ENCODE measurements at places on chromosomes 1 and 21. TPM values are rescaled to one million over a fixed set of nuclear protein-coding genes. Genes with fewer than 3 reads are reported as not detected.
A peak's percentile ranks its signal among the peaks of the same experiment; 100 is the strongest.

DNA sequence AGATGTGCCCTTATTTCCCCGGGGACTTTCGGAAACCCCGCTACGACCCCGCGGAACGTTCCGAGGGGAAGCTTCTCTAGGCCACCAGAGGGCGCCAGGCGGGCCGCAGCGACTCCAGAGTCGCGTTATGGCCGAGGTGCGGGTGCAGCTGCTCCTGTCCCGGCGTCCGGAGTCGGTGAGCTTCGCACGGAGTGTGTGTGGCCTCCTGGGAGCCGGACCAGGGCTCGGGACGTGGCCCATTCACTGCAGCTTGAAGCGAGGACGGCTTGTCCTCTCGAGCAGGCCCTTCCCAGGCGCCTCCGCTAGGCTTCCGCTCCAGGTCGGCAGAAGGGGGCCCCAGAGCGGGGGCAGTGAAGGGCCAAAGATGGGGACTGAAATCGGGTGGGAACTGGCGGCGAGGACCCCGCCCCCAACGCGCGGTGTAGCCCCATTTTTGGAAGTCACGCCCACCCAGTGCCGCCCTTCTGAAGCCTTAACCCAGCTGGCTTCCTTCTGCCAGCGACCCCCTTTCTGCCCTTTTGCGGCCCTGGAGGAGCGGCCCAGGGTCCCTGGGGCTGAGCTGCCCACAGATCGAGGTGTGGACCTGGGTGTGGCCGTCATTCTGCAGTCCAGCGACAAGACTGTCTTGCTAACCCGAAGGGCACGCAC is at the start of gene NUDT17:
Gene NUDT17, plus strand, starts transcription at position 117 of the 648 bp plus-strand sequence. Its CDS starts 11 bp downstream, at position 128.
- DNase-seq: peak; percentile 64

- no peak for DNase-seq
Measured at GRCh38 chr1:1092149-1092855, 18.2 kb upstream of the RNF223 start.

GRCh38 chr1:104932949-104933679 is 1183.4 kb downstream of the AMY1C start:
- DNase-seq: no peak

- DNase-seq: peak; percentile 29
Measured at GRCh38 chr1:182080955-182081582, 19.6 kb upstream of the ZNF648 start.

- DNase-seq: no peak
Measured at GRCh38 chr1:224433041-224433691, 1.4 kb downstream of the WDR26 start.

DNA sequence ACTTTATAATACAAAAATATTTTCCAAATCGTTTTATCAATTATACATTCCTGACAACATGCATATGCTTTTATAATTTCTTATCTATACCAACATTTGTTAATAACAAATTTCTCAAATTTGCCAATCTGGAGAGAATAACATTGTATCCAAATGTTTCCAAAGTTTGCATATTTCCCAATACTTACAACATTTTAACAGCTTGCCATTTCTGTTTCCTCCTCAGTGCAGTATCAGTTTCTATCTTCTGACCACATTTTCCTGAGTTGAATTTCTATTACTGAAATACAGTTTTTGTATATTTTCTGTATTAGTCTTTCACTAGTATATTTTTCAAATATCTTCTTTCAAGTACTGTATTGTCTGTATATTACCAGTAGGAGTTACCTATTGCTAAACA is 1594.3 kb downstream of the PLA2G4A start:
- no peak for DNase-seq

DNA sequence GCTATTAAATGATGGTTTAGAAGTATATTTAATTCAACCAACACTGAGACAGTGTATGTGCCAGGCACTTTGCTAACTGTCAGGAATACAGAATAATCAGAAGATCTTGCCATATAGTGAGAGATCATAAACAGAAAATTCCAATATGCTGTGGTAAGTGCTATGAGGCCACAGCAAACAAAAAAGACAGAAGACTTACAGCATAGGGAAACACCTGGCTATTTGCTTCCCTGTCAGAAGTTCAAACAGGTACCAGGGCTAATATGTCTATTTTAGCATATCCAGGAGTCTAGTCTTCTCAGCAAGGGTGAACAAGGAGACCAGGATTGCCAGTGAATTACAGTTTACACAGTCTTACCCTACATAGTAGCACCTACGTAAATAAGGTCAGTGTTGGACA is 30.4 kb downstream of the TRIT1 start:
- DNase-seq: no peak

GRCh38 chr1:244150071-244150470 is 99.0 kb downstream of the ZBTB18 start:
- DNase-seq: no peak

DNA sequence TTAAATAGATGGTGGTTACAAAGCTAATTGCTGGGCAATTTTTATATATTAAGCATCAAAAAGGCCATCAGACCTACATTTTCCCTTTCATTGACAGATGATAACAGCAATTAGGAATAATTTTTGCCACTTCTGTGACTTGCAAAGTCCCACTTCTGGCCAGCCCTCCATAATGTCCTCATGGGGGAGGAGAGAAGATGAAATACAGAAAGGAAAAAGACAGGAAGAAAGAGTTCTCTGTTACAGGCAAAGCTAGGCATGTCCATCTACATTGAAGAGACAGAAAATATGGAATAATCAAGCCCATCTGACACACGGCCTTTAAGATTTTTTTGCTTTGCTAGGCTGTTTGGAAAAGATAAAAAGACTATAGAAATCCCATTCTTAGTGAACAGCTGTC is 108.0 kb downstream of the ENAH start:
- DNase-seq: no peak

GRCh38 chr1:190328361-190328760 is 149.3 kb downstream of the BRINP3 start:
- no peak for DNase-seq

GRCh38 chr1:76269155-76269554 is 194.6 kb downstream of the ST6GALNAC3 start:
- peak; percentile 29 for DNase-seq

DNA sequence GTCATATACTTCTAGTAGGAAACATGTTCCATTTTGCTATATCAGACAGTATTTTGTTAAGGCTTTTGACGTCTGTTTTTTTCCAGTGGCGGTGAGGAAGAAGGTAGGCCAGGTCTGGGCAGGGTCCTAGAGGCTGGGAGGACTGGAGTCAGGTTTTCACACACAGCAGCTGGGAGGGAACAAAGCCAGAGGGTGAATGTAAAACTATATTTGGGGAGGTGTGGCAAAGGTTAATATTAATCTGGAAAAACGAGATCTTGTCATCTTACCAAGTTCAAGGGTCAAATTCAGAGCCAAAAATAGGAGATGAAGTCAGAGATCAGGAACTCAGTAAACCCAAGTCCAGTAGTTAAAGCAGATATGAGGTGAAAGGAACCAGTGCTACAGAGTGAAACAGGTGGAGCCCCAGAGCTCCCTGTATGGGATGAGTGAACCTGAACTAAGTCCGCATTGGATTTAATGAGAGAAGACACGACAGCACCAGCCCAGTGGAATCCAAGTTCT is 10.7 kb upstream of the OTUD7B start:
- no peak for DNase-seq

GRCh38 chr21:34518301-34518700 is 6.3 kb upstream of the KCNE1 start:
- DNase-seq: no peak

DNA sequence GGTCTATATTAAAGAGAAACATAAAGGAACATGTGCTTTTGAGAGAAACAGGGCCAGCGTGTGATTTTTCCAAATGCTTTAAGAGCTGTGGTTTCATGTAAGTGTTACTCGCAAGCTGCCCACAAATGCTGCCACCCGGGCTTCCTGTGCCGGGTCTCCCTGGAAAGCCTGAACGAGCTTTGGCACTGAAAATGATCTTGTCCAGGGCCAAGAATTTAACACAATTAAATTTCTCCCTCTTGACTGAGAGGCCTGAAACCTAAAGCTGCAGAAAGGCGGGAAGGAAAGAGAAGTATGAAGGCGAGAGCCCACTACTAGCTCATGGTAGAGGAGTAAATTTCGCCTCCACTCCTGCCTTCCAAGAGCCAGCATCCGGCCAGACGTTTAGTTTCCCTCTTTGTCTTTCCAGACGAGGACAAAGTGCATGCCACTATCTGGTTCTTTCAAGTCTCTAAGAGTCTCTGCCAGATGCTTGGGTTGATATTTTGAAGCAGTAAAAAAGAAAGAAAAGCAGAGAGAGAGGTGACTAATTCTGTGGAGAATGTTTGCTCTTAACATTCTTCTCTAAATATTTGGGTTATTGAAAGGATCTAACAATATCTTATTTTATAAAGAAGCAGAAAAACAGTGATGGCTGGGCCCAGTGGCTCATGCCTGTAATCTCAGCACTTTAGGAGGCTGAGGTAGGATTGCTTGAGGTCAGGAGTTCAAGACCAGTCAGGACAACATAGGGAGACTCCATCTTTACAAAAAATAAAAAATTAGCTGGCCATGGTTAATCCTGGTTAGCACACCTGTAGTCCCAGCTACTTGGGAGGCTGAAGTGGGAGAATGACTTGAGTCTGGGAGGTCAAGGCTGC is 100.0 kb upstream of the HNRNPU start:
- DNase-seq: peak; percentile 82

DNA sequence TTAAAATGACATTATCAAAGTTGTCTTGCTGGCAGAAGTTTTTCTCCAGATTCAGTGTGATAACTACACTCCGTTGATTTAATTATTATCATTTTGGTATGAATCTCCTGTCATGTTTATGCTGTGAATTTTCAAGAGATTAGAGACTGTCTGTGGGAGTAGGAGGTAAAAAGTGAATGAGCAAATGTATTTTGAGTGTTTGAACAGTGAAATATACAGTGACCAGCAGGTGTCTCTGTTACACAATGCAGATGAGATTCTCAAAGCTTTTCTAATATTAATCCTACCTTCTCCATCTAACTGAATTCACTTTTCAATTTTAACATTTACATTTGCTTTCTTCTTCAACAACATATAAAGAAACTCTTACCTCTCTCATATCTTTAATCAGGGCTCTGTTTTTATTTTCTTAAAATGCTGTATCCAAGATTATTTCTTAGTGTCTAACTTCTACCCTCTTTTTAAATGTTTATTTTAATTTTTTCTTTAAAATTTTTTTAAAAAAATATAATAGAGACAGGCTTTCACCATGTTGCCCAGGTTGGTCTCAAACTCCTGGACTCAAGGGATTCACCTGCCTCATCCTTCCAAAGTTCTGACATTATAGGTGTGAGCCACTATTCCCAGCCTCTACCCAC is 20.9 kb upstream of the HSPA13 start:
- DNase-seq: peak; percentile 19

- peak; percentile 30 for DNase-seq
Measured at GRCh38 chr1:200610846-200611245, 9.7 kb downstream of the KIF14 start.

HAO2 gene
- total RNA-seq: not detected

LCE2B gene
- total RNA-seq: not detected

LRRC53 gene
- not detected for total RNA-seq

LEPROT gene
- 110 TPM for total RNA-seq

Measured in HFFc6 (cell line).